Left kidney (tissue), 8 donors: ENCODE measurements at places on chromosomes 2 and 18. TPM values are rescaled to one million over a fixed set of nuclear protein-coding genes. Genes with fewer than 3 reads are reported as not detected.

- DNase-seq = no peak
Measured at GRCh38 chr2:10561288-10562035, 113.3 kb upstream of the ODC1 start.

- DNase-seq = no peak
Measured at GRCh38 chr2:4354678-4355077, 651.3 kb downstream of the DCDC2C start.

The LINC00305 gene
- 3.6 TPM for polyA plus RNA-seq

DNA sequence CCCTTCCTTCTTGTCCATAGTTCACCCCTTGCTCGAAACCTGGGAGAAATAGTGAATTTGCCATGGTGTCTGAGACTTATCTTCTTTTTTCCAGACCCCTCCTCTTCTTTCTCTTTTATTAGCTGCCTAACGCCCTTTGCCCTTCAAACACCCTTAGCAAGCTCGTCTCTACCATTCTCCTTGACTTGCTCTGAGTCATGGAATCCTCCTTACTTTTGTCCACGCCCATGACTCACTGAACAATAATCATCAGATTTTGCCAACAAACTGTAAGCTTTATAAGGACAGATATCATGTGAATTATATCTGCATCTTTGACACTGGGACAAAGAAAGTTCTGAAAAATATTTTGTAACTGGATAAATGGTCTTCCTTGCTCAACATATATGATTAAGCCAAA is 67.1 kb upstream of the CNTNAP5 start:
- no peak for DNase-seq

The KATNAL2 gene
- polyA plus RNA-seq = 14.1 TPM

The ANKRD62 gene
- polyA plus RNA-seq = 0.10 TPM
